Stimulated activated CD8-positive, alpha-beta memory T cell treated with anti-CD3 and anti-CD28 coated beads, Interleukin-2, amount 100 ng/mL, for 1 hour (primary cell): ENCODE measurements at places on chromosomes 11 and 22.

GRCh38 chr22:31926969-31927368, 17.4 kb upstream of the YWHAH start:
- no peak for DNase-seq

DNA sequence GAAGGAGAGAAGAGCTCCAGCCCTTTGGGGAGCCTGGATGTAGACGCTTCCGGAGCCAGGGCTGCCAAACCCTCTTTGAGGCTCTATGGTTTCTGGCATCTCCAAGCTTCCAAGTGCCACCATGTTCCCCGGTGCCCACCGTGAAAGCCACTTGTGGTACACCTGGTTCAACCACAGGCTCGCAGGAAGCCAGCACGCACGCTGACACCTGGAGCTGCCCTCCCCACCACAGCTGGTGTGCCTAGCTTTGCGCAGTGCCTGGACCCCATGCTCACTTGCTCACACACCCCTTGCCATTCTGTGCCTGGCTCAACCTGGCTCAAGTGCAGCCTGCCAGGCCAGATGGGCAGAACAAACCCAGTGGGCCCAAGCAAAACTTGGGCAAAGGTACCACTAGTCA, 831.4 kb downstream of the DLG2 start:
- DNase-seq, result no peak

GRCh38 chr11:2168286-2169004, 3.2 kb downstream of the TH start:
- no peak for DNase-seq

- no peak for DNase-seq
Measured at GRCh38 chr22:50706481-50707125, 31.4 kb upstream of the ACR start.

GRCh38 chr11:2569731-2570210, 125.0 kb downstream of the KCNQ1 start:
- DNase-seq, result no peak

- no peak for DNase-seq
Measured at GRCh38 chr11:116774661-116775060, 1.9 kb upstream of the BUD13 start.
